ENCODE measurements at places on chromosomes 12 and 14.
A peak's percentile ranks its signal among the peaks of the same experiment; 100 is the strongest.

DNA sequence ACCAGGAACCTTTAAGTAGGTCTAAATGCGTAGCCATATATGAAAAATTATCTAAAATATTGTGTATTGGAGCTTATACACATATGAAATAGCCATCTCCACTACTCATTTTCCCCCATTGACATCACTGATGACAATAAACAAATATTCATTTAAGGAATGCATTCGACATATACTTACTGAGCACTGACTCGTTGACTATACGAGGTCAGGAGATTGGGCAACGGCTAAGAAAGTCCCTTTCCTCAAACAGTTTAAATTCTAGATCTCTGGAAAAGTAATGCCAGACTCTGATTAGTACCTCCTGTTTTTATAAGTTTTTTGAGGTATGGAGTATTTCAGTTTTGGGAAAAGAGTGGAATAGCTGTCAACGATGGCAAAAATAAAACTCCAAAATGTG lies 139.4 kb upstream of the DIO2 start:
- no peak for DNase-seq

- no peak for DNase-seq
Measured at GRCh38 chr12:124564971-124565491, 2.4 kb downstream of the NCOR2 start.

- peak; percentile 36 for DNase-seq
Measured at GRCh38 chr12:120361506-120362208, 7.3 kb downstream of the MSI1 start.

DNA sequence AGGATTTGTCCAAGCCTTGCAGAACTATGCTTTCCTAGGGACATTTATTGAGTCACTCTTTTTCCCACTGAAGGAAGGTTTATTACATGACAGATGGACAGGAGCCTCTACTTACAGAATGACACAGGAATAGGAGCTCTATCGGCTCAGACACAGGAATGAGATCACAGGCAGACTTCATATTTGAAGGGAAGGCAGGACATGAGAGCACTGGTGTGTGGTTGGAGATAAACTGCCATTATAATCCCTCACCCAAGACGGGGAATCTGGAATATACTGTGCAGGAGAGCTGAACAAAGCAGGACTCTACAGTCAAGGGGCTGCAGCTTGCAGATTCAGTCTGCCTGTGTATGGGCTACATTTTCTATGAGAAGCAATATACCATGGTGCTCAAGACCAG lies 26.8 kb upstream of the IL22 start:
- DNase-seq: no peak

- DNase-seq: no peak
Measured at GRCh38 chr14:53668897-53669296, 287.7 kb downstream of the BMP4 start.

DNA sequence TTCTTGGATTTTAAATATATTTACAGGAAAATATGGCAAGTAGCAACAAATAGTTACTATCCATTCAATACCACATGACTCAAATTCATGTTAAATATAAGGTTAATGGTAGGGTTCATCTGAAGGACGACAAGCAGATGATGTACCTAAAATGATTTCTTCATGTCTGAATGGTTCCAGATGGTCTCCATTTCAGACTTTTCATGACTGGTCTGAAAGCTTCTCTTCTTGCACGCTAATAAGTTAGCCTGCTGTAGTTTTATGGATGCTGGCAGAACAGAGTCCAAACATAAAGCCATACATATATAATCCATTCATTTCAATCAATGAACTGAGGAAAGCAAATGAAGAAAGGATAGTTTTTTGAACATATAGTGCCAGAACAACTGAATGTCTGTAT lies 257.0 kb upstream of the MGAT4C start:
- no peak for DNase-seq

GRCh38 chr12:109196332-109196731 lies 79.9 kb downstream of the ACACB start:
- DNase-seq: no peak

- DNase-seq: no peak
Measured at GRCh38 chr14:100629098-100629497, 41.9 kb upstream of the BEGAIN start.

DNA sequence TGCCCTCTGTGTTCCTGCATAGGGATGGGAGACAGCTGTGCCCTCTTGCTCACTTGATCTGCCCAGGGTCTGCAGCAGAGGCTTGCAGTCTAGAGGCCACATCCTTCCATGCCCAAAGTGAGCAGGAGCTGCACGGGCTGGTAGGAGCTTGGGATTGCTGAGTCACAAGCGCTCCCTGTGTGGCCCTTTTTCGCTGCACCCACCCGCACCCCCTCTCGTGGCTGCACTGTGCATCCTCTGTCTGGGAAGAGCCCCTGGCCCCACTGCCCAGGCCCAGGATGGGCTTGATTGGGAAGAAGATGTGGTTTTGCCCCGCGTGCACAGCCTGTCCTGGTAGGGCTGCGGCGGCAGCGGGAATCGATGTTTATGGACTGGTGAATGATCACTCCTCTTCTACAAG lies 192.4 kb downstream of the TSPAN9 start:
- DNase-seq: no peak

- DNase-seq: no peak
Measured at GRCh38 chr14:94379291-94380224, 8.8 kb downstream of the SERPINA1 start.

- no peak for DNase-seq
Measured at GRCh38 chr12:103933237-103933636, 3.0 kb downstream of the HSP90B1 start.

- no peak for DNase-seq
Measured at GRCh38 chr12:59077575-59078426, 157.5 kb upstream of the LRIG3 start.

- no peak for DNase-seq
Measured at GRCh38 chr12:89134213-89134770, 218.0 kb downstream of the DUSP6 start.

- peak; percentile 58 for DNase-seq
Measured at GRCh38 chr12:124636138-124636978, 68.9 kb upstream of the NCOR2 start.

GRCh38 chr12:45587877-45588533 lies 141.5 kb upstream of the ARID2 start:
- DNase-seq: no peak

- no peak for DNase-seq
Measured at GRCh38 chr14:22856428-22856827, 15.1 kb upstream of the LRP10 start.

DNA sequence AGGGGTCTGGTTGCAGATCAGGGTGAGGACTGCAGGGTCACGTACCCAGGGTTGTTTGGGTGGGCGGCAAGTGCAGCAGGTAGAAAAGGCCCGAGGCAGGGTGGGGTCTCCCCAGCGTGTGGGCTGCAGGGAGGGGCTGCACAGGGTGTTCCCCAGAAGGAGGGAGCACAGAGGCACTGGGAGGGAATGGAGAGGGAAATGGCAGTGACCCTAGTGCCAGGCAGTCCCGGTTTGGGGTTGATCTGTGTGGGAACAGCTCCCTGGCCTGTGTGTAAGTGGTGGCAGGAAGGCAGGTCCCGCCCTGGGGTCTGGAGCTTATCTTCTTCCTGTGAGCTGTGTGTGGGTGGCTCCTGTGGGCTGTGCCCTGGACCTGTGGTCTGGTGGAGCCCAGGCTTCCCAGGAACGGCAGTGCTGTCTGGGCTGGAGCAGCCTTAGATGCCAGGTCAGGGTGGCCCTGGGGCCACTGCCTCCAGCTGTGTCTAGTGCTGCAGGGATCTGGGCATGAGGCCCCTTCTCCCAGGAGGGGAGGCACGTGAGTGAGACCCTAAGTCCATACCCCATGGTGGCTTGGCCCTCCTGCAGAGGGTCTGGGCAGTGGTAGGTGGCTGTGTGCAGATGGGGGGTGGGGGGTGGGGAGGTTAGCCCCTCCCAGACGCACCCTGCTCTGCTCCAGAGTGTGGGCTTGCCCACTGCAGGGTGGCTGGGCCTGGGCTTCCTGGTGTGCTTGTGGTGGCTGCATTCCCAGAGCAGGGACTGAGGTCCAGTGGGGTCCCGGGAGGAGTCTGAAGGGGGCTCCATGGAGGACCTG lies 363.5 kb downstream of the TMEM121 start:
- peak; percentile 15 for DNase-seq

DNA sequence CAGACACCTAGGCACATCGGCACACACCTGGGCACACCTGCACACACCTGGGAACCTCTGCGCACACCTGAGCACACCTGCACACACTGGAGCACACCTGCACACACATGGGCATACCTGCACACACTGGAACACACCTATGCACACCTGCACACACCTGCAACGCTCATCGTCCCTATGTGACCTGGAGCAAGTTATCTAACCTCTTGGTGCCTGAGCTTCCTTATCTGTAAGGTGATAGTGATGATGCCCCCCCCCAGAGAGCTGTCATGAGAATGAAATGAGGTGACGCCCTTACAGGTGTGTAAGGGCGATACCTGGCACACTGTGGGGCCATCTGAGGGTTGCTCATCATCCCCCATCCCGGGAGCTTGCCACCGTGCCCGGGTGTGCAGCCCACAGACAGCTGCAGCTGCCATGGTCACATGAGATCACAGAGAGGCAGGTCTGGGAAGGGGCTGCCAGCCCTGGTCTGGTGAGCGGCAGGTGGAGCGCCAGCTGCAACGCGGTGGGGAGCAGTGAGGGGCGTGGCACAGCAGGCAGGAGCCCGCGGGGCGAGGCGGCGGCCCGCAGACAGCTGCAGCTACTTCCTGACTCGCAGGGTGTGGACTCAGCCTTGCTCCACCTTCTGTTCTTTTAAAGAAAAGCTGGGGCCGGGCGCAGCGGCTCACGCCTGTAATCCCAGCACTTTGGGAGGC lies 59.9 kb upstream of the FBRSL1 start:
- peak; percentile 67 for DNase-seq

DNA sequence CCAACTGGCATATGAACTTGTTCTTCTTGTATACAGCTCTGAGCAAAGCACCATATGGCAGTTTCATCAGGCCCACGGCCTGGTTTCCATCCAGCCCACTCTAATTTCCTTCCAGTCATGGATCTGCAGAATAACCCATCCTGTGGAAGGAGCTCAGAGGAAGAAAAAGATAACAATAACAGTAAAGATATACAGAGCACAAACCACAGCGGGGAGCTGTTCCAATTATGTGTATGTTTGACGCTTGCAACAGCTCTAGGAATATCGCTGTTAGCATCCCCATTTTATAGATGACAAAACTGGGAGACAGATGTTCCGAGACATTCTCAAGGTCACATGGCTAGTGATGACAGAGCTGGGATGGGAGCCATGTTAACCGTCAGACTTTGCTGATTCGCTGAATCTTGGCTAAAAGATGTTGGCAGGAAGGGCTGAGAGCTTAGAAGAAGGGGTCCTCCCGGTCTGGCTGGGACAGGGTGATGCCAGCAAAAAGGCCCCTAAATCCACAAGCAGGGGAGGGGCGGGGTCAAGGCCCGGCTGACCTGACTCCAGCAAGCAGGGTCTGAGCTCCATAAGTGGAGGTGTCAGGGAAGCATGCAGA lies 34.4 kb upstream of the CIPC start:
- DNase-seq: no peak

GRCh38 chr12:113226696-113227568 lies 5.7 kb downstream of the TPCN1 start:
- no peak for DNase-seq

DNA sequence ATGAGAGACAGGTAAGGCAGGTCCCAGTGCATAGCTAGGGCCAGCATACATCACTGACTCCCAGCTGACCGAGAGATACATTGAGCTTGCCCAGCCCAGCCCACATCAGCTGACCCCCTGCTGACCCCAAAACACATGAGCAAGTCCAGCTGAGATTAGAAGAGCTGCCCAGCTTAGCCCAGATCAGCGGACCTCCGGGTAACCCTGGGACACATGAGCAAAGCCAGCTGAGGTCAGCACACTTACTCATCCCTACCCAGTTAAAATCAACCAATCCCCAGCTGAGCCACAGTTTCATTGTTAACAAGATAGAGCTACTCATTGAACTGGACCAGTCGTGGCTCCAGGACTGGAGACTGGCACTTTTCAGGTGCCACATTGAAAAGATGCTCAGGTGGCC lies 21.8 kb upstream of the FBXO34 start:
- no peak for DNase-seq

- DNase-seq: no peak
Measured at GRCh38 chr12:14219156-14219555, 146.3 kb upstream of the ATF7IP start.

GRCh38 chr14:106737021-106737420 lies 1210.6 kb downstream of the TMEM121 start:
- DNase-seq: peak; percentile 42

GRCh38 chr14:75673345-75674035 lies 12.4 kb downstream of the TTLL5 start:
- DNase-seq: no peak

DNA sequence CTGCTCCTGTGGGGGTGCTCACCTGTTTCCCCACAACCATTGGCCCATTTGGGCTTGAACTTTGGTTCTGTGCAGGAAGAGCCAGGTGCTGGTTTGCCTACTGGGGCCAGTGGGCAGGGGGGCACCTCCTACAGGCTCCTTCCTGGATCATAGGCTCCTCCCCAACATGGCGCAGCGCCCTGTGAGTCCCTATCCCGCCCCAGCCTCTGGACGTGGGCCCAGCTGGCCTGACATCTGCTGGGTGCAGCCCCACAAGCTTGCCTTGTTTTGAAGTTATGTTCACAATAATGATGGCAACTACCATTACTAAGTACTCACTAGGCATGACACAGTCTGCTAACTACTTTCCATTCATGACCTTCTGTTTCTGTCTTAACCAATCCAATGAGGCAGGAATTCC lies 147.8 kb downstream of the RBM19 start:
- no peak for DNase-seq

DNA sequence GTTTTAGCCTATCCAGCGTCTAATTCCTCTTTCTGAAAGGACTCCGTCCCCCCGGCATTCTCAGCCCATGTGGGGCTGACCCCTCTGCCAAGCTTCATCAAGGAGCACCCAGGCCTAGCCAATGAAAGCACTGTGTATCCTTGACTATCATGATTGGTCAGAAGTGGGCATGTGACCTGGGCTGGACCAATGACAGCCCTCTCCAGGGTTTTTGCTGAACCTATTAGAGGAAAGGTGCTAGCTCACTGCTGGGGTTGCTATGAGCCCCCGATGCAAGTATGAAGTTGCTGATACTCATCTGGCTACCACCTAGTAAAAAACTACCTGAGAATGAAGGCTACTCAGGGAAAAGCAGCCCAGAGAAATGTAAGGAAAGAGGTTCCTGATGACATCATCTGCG lies 68.1 kb downstream of the LRRC74A start:
- no peak for DNase-seq

GRCh38 chr14:49106741-49107667 lies 479.2 kb downstream of the RPS29 start:
- no peak for DNase-seq

Measured in activated T-cell treated with anti-CD3 and anti-CD28 coated beads, Interleukin-2, amount 50 U/mL, for 48 hours (primary cell).